ENCODE measurements at places on chromosomes 2 and 18.
A peak's percentile ranks its signal among the peaks of the same experiment; 100 is the strongest.

- no peak for DNase-seq
Observed at GRCh38 chr2:227615906-227616305, 1.3 kb upstream of the SCYGR3 start.

DNA sequence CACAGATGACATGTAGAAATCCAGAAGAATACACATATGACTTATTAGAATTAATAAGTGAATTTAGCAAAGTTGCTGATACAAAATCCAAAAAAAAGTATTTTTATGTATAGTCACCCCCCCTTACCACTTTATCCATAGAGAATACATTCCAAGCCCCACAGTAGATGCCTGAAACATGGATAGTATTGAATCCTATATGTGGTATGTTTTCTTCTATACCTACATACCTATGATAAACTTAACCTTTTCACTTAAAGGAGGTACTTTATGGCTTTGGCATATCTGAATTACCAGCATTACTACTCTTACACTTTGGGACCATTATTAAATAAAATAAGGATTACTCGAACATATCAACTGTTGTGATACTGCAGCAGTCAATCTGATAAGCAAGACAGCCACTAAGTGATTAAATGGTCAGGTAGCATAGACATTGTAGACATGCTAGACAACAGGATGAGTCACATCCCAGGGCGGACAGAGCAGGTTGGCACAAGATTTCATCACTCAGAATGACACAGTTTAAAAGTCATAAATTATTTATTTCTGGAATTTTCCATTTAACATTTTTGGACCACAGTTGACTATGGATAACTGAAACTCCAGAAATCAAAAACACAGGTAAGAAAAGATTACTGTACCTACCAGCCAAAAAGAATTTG, 208.2 kb upstream of the CHAC2 start:
- no peak for DNase-seq

DNA sequence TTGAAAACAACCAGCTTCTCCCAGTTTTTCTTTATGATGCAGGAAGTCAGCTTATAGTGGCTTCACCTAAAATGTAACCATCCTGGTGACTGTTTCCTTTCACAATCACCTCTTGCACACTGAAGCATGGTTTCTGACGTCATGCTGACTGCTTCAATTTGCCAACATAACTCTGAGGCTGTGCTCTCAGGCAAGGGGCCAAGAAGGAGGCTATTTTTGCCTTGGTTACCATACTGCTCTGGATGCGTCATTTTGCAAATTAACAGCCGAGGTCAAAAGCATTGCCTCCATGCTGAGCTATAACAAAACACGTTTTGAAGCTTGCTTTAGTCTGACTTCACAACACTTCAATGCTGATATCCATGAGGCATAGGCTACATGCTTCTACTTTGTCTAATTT, 397.8 kb downstream of the METTL4 start:
- no peak for DNase-seq

- DNase-seq: no peak
Observed at GRCh38 chr18:8893628-8894231, 188.4 kb downstream of the MTCL1 start.

GRCh38 chr2:119940856-119941255, 72.0 kb upstream of the EPB41L5 start:
- DNase-seq: no peak

DNA sequence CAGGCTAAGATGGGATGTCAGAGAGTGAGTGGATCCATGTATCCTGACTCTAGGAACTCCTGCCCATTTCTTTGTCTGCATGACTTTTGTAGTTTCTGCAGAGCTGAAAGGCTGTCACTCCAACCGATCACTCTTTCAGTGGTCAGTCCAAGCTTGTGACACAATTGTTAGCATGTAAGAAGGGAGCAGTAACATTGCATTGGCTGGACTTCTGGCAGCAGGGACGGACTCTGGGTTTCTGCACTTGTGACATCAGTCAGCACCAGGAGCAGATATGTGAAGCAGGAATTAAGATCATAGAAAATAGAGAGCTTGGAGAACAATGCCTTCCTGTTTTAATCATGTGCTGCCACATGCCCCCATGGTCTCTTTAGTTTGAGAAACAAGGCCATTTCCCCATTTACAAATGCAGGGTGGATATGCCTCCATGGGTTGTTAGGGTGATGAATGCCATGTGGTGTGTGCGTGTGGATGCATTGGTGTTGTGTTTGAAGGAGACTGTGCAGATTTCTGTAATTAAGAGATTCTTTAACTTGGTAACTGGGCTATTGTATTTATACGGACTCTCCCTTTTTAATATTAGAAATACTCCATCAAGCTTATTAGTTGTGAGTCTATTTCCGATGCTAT, 214.3 kb upstream of the EPHA4 start:
- no peak for DNase-seq

GRCh38 chr2:113966832-113967231, 76.9 kb downstream of the ACTR3 start:
- peak; percentile 23 for DNase-seq

GRCh38 chr2:102593516-102593915, 25.8 kb upstream of the SLC9A2 start:
- no peak for DNase-seq

DNA sequence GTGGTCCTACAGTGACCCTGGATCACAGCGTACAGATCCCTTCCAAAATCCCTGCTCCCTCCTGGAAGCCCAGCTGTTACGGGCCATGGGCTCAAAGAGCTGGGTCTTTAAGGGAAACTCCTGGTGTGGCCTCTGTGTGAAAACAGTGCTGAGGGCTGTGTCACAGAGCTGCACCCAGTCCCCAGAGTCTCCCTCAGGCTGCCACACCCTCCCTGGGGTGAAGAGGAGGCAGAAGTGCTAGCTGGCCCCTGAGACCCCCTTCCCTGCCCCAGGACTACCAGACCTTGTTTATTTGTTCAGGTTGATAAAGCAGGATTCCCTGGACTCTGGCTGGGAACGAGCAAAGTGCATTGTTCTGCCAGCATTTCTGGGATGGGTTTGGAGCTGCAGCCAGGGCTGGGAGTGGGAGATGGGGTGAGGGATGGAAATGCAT, 7.7 kb downstream of the ATOH8 start:
- DNase-seq: no peak

DNA sequence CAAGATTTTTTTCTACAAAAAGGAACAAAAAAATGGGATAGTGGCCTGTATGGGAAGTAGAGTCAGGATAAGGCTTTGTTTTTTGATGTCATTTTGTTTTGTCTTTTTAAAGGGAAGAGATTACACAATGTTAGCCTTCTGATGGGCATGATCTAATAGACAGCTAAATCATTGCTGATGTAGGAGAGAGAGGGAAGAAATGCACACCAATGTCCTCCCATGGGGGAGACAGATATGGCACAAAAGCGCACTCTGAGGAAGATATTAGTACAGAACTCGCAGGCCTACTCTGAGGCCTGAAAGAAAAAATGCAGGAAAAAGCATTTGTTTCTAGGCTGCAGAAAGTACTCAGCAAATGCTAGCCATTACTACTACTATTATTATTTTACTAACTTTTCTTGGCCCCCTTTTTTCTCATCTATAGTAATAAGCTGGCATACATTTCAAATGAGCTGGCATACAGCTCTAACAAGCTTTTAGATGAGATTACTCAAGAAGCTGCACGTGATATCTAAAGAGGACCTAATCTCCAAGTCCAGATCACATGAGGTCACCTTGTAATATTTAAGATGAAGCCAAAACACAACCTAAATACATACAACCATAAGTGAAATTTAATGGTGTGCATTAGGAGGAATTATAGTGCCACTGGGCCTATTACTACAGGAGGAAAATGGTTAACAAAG, 269.4 kb upstream of the TANK start:
- no peak for DNase-seq

DNA sequence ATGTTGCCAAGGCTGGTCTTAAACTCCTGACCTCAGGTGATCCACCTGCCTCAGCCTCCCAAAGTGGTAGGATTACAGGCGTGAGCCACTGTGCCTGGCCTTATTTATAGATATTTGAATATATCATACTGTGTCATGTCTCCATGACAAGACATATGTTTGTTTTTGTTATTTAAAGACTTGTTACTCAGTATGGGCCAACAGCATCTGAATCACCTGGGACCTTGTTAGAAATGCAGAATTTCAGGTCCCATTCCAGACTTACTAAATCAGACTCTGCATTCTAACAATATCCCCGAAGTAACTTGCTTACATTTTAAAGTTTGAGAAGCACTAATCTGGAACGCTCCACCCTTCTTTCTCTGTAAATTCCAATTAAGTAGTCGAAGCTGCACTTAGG, 33.2 kb downstream of the RPE start:
- DNase-seq: no peak

DNA sequence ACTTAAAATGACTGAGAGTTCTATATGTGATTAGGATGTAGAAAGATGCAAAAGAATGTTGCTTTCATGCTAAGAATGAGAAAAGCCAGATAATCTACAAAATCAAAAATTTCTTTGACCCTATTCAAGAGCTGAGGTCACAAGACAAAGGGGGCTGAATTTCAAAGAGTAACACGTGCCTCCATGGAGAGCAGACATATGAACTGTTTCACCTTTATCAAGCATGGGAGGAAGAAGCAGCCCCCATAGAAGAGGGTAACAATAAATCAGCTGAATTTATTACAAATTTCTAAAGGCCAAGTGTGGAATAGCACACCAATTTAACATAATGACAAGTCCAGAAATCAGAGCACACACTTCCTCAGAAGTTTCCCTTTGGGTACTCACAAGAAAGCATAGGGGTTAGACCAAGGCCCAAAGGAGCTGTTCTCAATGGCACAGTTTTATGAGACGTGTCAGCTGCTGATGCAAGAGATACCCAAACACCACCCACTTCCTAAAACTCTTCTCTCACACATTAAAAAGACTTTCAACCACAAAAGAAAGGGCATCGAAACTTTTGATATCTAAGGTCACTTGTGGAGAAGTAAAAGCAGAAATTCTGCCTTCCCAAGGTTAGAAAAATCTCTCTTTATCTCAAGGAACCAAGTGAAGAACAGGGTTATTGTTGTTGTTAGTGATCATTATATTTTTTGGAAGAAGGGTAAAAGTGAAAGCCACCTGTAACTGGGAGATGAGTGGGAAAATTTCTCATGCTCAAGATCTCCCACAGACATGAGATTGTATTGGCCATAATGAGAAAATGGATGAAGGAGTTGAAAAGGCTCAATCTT, 950.1 kb downstream of the TRIB2 start:
- DNase-seq: no peak

GRCh38 chr18:22694954-22695353, 238.2 kb upstream of the RBBP8 start:
- DNase-seq: no peak

DNA sequence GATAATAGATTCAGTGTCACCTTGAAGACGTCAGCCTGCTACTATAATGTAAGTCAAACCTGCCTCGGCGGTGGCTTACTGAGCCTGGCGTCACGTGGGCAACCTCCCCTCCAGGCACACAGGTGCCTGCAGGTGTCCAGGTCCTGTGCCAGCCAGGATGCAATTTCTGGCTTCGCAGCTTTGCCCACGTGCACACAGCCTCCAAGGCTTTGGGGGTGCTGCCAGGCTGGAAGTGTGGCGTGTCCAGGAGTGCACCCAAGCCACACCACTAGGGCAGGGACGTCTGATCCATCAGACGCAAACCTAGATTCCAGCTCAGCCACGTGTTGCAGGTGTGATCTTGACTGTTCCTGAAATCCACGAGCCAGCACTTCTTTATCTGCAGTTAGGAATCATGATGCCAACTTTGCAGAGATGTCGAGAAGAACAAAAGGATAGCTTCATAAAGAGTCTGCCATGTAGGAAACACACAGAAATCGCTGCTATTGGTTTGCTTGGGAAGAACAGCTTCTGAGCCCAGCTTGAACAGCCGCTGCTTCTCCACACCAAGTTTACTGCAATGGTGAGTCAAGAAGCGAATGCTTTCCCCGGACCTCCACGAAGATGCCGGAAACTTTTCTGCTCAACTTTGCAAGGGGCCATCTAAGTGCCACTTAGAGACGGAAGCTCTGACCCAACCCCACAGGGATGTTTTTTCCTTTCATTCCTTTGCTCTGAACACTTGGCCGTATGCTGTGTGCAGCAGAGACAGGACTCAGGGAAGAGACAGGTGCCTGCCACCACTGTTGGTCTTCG, 84.2 kb upstream of the SALL3 start:
- no peak for DNase-seq

DNA sequence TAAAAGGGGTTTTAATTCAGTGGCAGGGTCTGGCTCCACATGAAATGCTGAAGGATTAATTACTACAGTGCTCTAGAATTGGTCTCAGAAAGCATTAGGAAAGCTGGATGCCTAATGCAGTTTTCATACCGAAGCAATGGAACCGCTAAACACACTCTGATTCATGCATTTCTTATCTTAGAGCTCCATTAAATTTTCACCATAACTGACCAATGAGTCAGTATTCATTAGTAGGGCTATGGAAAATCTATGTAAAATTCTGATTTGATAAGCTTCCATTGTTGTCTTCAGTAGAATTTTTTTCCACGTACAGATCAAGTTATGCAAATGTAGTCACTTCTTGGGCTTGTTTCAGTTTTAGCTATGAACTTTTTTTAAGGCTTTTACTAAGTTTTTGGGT, 359.9 kb downstream of the ARHGAP15 start:
- no peak for DNase-seq

- DNase-seq: no peak
Observed at GRCh38 chr2:207558079-207558491, 28.3 kb downstream of the CREB1 start.

DNA sequence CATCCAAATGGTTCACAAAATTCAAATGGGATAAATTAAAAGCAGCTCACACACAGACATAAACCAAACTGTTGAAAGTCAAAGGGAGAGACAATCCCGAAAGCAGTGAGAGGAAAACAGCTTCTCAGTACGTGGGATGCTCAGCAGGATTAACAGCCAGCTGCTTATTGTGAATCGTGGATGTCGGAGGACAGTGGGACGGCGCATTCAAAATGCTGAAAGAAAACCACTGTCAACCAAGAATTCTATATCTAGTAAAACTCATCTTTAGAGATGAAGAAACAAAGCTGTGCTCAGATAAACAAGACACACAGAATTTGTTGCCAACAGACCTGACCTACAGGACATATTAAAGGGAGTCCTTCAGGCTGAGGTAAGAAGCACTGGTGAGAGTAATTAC, 102.9 kb downstream of the NFATC1 start:
- no peak for DNase-seq

DNA sequence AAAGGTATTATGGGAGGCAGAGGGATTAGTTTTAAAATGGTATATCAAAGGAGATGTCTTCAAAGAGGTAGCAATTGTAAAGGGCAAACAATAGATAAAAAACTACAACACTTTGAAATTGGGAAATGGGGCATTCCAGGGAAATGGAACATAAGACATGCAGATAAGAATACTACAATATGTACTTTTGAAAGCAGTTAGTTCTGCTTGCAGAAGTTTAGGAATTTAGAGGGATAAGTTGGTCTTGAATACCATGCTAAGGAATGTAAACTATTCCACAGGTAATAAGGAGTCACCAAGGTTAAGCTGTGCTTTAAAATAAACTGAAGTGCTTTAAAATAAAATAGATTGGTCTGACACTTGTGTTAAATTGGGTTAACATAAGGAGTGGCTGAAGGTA, 571.7 kb upstream of the ACVR2A start:
- DNase-seq: no peak

Measured in hematopoietic multipotent progenitor cell (in vitro differentiated cells).